ENCODE measurements at places on chromosomes 11 and 22.

GRCh38 chr11:94142308-94143281 lies 14.0 kb downstream of the PANX1 start:
- no peak for DNase-seq

DNA sequence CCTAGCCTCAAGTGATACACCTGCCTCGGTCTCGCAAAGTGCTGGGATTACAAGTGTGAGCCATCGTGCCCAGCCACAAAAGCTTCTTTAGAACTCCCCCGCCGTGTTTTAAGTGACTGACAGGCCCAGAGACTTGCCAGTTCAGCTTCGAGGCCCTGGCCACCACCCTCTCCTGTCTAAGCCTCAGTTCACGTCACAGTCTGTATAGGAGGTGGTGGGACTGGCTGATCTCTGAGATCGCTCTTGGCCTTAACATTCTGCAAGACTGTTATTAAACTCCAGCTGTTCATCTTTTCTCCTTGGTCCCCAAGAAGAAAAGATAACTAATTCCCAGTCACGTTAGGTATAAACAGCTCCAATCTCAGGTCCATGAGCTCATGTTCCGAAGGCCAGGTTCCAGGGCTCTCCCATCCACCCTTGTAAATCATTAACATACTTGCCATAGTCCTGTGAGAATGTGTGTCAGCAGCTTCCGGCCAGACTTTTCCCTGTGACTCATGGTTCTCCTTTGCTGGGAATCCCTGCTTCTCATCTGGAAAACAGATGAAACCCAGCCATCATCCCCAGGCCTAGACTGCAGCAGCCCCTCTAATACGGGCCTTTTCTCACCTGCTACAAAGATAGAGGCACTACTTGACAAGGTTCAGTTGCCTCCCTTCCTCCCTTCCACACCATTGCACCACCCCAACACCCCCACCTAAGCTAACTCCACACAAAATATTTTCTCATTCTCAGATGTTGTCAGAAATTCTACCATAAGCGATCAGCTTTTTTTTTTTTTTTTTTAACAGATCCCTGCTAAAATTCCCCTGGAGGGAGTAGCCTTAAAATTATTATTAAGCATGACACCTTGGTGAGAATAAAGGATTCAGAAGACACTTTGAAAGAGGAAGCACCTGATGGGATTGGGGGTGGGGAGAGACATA lies 5.6 kb upstream of the KIAA0930 start:
- peak; percentile 94 for DNase-seq

DNA sequence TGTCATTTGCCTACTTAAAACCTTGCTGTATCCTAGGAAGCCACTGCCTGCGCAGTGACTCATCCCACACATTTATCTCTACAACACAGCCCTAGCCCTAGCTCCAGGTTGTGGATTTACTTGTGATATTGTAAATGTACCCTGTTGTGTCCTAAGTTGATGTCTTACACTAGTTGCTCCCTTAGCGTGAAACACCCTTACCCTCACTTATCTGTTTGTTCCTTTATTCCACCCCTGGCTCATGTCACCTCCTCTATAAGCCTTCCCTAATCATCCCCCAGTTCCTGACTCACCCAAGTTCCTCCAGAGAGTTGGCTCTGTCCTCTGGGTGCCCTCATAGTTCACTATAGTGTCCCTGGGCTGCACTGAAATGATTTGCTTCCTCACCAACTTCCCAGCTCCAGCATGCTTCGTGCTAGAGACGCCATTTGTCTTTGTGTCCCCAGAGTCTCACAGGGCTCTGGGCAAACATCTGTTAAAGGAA lies 431.8 kb upstream of the FAT3 start:
- no peak for DNase-seq

DNA sequence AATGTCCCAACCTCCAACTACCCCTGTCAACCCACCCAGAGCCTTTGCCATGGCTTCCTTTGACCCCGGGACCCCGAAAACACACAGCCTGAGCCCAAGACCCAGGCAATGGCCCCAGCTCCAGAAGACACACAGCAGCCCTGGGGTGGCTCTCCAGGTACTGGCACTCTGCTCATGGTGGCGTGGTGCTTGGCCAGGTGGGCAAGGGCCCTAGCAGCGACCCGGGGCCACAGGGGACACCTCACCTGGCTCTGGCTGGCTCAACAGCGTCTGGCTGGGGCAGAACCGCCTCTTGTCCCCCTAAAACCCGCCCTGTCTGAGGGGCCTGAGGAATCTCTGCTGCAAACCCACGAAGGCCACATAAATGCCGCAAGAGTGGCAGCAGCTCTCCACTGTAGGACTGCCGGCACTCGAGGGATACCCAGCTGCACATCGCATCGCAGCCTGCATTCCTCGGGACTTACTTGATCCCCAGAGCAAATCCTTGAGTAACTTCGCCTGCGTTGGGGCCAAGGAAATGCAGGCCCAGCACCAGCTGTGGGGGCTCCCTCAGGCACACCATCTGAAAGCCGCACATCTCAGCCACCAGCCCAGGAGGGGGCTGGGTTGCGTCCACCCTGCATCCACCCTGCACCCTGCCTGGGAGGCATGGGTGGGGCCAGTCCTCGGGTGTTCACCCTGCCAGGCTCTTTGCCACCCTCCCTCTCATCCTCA lies 23.1 kb upstream of the GNB1L start:
- peak; percentile 66 for DNase-seq

DNA sequence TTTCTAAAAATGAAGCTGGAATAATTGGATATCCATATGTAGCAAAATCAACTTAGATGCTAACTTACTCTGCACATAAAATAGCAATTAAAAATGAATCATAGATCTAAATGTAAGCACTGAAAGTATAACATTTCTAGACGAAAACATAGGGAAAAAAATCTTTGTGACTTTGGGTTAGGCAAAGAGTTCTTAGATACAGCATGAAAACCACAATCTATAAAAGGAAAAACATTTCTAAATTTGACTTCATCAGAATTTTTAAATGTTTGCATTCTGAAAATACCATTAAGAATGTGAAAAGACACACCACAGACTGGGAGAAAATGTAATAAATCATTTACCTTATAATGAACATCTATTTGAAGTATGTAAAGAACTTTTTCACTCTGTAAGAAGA lies 128.8 kb downstream of the APIP start:
- DNase-seq = peak; percentile 1

GRCh38 chr11:34363363-34364084 lies 5.7 kb upstream of the ABTB2 start:
- no peak for DNase-seq

DNA sequence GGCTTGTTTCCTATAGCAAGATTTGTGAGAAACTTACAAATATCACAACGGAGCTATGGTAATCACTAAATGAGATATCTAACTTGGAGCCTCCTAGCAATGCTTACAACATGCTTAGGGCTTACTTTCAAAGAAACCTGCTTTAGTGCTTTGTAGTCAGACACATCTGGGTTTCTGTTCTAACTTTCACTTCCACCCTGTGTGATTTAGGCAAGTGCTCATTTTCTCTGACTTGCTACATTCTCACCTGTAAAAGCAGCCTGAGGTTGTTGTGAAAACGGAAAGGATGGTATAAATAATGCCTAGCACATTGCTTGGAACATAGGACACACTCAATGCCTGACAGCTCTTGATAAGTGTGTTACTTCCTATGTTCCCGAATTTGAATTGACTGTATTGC lies 45.6 kb downstream of the LRRC4C start:
- no peak for DNase-seq

DNA sequence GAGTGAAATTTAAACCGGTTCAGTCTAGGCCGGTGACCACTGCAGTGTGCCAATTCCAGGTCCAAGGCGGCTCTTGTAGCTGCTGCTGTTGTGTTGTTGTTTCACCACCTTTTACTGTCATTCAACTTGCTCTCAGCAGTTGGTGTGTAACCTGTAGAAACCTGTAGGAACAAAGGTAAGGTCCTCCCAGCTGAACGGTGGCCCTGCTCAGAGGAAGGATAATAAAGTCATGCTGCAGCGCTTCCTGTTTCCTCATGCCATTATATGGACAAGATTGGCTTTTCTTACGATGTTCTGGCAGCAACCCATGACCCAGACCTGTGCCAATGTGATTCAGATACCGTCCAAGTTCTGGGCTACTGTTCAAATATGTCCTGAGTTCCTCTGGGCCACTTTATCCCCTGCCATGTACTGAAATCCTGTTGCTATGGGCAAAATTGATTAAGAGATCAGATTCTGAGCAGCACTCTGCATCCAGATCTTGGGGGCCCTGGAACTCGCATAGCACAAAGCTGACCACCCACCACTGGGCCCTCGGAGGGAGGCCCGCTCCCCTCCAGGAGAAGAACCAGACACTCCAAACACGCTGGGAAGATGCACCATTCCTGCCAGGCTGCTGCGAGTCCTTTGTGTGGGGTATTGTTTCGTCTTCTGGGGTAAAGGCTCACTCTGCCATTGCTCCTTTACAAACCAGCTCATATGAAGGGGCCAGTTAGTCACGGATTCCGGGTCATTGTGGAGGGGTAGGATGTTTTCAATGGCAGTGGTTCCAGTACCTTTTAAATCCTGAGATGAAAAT lies 13.2 kb downstream of the FAM181B start:
- no peak for DNase-seq

- no peak for DNase-seq
Measured at GRCh38 chr11:39651857-39652461, 1807.5 kb downstream of the LRRC4C start.

DNA sequence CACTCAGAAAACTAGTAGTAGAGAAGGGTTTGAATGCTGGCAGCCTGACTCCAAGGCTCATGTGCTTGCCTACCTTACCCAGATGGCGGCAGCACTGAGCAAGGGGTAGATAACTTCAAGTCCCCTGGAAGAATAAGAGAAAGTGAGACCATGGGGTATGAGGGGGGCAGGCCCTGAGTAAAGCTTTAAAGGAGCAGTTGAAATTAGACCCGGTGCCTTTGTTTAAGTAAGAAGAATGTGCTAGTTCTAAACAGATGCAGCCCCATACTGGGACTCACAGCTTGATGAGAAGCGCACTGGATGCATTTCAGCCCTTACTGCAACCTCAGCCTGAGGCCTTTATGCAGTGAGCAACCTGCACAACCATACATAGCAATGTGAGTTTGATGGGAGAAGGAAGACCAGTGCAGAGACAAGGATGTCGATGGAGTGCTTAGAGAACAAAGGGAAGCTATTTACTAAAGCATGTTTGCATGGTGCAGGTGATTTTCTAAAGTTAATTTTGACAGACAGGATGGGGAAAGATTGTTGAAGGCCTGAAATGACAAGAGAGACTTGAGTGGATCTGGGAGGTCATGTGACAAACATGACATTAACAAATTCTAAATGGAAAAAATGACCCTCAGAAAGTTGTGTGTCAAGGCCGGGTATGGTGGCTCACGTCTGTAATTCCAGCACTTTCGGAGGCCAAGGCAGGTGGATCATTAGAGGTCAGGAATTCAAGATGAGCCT lies 27.1 kb upstream of the TMA7B start:
- DNase-seq = peak; percentile 14

- no peak for DNase-seq
Measured at GRCh38 chr11:4804280-4804679, at the start of gene OR52R1. Gene OR52R1 (minus strand): TSS chr11:4804380. CDS start chr11:4804380, 0 bp downstream.

- no peak for DNase-seq
Measured at GRCh38 chr11:13777341-13777985, 109.0 kb downstream of the FAR1 start.

- DNase-seq = no peak
Measured at GRCh38 chr11:131658952-131659351, 288.5 kb downstream of the NTM start.

- DNase-seq = no peak
Measured at GRCh38 chr22:22706253-22706915, 62.0 kb downstream of the GGTLC2 start.

GRCh38 chr11:43245466-43245865 lies 66.3 kb upstream of the API5 start:
- DNase-seq = no peak

- no peak for DNase-seq
Measured at GRCh38 chr22:23828800-23829680, 9.8 kb downstream of the DERL3 start.

GRCh38 chr11:441418-442274 lies at the start of gene ANO9:
Gene ANO9 (minus strand): TSS chr11:442011. CDS start chr11:441926, 85 bp downstream.
- no peak for DNase-seq

DNA sequence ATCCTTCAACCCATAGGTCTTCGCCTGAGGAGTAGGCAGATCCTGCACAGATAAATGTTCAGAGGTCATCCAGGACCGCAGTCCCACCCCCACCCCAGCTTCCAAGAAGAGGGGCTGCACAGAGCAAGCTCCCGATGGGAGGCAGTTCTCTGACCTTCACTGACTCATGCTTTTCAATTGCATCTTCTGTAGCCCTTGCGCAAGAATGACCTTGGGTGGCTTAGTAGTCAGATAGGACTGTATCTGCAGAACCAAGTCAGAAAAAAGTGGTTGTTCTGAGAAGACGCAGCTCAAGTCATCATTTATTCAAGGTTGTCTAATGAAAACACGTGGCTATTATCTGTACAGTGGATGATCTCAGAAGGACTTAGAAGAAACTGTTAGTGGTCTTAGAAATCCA lies 16.4 kb upstream of the GRAMD1B start:
- peak; percentile 20 for DNase-seq

- no peak for DNase-seq
Measured at GRCh38 chr11:75240311-75241035, at the start of gene TPBGL. Gene TPBGL (plus strand): TSS chr11:75240774. CDS start chr11:75241050, 276 bp downstream.

GRCh38 chr22:49751318-49751965 lies 76.2 kb downstream of the BRD1 start:
- DNase-seq = no peak

DNA sequence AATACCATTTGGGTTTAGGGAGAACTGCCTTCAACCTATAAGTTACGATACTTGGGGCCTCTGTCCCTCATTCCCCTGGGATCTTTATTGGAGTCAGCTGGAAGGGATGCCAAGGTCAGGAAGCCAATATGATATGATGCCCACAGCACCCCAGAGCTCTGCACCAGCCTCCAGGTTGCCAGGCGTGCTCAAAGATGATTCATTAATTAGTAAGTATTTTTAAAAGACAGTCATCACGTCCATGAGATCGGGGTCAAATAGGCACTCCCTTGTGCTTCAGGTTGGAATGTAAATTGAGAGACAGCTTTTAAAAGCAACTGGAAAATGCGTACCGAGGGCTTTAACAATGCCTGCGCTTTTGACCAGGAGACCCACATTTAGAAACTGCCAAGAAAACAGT lies 57.0 kb upstream of the CD5 start:
- DNase-seq = no peak

Data from HCEC 1CT (cell line).